ENCODE measurements at places on chromosomes 4 and X.
A peak's percentile ranks its signal among the peaks of the same experiment; 100 is the strongest.

DNA sequence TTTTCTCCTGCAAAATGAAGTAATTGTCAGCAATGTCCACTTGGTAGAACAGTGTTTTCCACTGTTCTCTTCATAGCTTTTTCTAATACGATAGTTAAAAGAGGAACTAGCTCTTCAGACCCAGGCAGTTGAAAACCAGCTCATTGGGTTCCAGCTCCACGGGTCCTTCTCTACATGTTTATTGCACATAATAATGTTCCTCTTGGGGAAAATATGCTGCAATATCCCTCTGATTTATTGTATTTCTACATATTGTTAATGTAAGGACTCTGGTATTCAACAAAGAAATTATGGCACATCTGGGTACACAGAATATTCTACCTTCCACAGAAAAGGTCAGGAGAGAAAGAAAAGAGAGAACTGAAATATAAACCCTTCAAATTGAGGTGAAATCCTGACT, 473.4 kb downstream of the TRIML1 start:
- DNase-seq, result no peak

DNA sequence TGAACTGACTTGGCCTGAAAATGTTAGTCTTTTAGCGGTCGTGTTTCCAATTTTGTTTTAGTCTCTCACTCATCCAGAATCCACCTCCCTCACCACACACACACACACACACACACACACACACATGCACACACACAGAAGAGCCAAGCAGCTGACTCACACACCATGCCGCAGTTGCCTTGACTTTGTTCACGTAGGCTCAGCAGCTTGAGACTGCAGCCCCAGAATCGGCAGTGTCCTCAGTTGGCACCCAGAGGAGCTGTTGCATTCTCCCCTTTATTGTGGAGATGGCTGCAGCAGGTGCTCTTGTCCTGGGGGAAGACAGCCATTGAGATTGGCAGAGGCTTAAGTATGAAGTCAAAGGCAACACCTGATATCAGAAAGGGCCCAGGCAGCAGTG, 20.9 kb upstream of the XPNPEP2 start:
- DNase-seq, result no peak

DNA sequence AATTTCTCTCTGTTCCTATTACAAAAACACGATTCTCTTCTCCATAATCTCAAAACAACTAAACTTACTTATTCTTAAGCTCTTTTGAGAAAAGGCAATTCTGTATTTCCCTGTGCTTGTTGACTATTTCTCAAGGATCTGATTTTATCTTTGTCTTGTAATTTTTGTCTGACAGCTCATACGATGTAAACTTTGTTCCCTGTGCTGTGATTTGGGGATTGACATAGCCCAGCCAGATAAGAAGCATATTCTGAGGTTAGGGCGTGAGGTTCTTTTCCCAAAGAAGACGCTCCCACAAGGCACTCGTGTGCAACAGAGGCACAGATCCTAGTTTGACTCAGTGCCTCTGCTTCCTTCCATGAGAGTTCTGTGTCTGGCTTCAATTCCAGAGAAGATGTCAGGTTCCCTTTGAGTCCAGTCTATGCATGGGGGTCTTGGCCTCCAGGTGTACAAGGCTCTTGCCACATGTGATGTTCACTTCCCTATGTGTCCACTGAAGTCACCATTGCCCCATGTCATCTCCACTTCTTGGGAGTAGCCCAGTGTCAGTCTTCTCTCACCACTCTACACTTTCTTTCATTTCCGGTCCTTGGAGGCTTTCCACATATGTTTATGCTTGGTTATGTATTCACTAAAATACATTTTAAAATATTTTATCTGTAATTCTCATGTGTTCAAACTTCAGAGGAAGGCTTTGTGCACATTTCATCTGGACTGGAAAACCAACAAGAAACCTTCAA, 94.8 kb downstream of the MID1 start:
- no peak for DNase-seq

DNA sequence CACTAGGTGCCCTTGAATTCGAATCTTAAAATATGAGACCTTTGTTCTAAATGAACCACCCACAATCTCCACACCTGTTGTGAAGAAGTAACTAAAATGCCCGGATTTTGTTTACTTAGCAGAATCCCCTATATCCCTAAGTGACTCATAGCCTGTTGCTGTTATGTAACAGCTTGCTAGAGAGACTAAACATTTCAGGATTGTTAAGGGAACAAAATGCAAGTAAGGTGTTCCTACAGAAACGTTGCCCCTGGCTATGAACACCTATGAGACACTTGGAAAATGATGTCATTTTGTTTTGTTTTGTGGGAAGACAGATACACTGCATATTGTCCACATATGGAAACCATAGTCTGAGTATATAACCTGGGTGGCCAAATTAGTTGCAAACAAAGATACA, 24.2 kb upstream of the MXRA5 start:
- no peak for DNase-seq

DNA sequence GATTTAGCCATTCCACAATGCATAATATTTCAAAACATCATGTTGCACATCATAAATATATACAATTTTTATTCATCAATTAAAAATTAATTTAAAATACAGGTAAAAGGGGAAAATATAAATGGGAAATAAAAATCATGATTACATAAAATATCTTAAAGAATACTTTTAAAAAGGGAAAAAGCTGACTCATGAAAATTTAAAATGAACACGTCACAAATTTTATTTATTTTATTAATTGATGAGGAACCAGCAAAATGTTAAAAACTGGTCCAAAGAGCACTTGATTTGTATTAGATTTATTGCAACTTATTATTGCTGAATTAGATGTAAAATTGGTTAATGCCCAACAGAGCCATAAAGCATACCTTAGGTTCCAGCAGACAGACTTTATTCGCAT, 78.5 kb upstream of the ANK2 start:
- no peak for DNase-seq

- no peak for DNase-seq
Observed at GRCh38 chr4:12200226-12200625, 771.5 kb upstream of the HS3ST1 start.

DNA sequence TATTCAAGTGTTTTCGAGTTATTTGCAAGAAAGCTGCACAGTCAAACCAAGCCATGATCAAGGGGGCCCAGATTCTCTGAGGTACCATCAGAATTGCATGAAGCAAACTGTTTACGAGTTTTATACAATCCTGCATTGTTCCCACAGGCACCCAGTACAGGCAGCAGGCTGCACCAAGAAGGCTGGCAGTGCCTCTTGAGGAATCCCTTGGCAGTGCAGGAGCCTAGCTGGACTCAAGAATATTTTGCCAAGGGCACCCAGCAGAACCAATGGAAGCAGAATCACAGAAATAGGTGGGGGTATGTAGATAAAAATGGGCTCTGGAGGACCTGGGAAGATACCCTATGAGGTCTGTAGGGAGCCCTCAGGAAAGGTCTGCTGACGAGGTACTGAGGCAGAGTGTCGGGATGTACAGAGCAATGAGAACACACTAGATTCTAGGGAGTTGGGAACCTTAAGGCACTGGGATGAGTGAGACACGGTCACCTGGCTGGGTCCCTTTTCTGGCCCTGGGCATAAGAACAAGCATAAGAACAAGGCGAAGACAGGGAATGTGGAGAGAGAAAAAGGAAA, 2.5 kb upstream of the PLP1 start:
- DNase-seq, result no peak

GRCh38 chr4:185134307-185134869, 8.7 kb upstream of the SLC25A4 start:
- DNase-seq, result no peak

DNA sequence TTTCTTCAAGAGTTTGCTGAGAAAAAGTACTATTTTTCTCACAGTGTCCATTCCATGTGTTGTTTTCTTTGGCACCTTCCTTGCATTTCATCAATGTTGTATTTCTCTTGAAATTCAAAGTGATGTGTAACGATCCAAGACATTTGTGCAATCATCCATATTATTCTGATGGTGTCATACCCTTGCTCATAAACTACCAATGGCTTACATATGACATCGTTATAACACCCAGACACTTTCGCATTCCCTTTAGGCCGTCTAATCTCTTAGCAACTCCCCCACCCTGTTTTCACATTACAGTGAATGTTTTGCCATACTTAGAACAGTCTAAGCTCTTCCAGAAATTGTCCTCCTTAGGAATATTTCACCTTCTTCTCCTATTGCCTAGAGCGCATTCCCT, 1779.0 kb downstream of the PCDH7 start:
- DNase-seq, result no peak

DNA sequence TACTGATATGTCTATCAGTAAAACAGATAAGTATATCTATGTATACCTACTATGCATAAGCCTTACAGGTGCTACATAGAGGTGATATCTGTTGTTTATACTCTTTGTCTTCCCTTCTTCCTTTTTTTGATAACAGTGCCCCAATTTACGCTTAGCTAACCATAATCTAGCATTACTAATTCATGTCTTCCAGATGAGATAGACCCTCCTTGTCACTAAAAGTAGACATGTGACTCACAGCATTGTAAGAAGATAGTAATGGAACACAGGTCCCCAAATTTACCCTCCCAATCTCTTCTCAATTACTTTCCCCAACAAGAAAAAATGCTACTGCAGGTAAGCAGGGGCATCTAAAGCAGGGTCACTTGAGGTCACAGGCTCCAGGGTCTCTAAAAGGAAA, 7.9 kb upstream of the NFKB1 start:
- no peak for DNase-seq

GRCh38 chr4:143377611-143378099, 41.0 kb downstream of the GAB1 start:
- no peak for DNase-seq

DNA sequence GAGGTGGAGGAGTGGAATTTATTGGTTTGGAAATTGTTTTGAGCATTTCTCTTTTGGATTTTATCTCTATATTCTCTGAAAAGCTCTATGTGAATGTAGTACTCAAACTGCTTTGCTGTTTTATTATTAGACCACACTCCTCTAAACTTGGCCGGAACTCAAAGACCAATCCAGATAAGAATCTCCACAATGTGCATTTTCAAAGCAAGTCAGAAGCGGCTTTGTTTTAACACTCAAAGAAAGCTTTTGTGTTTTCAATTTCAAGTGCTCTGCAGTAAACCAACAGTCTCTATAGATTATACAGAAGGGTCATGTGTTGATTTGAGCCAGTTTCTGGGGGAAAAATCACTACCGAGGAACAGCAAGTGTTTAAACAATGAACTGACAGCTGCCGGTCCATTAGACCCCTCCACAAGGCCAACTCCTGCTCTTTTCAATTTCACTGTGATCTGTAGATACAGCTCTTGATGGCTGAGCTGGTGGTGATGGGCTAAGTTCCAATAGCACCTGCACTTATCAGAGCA, 79.4 kb downstream of the FTHL17 start:
- DNase-seq, result no peak

DNA sequence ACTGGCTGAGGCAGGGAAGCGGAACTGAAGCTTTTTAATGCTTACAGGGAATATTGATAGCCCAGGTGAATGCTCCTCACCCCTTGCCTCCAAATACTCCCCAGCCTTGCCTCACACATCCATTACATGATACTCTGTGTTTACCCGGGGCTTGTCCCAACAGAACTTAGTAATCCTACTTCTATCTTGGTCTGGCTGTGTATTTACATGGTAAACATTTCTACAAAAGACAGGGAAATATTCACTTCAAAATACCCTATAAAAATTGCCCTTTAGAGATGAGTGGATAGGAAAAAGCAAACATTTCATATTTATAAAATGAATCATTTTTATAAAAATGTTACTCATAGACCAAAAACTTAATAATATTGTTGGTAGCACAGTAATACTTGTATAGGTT, 120.1 kb downstream of the NHS start:
- DNase-seq, result no peak

DNA sequence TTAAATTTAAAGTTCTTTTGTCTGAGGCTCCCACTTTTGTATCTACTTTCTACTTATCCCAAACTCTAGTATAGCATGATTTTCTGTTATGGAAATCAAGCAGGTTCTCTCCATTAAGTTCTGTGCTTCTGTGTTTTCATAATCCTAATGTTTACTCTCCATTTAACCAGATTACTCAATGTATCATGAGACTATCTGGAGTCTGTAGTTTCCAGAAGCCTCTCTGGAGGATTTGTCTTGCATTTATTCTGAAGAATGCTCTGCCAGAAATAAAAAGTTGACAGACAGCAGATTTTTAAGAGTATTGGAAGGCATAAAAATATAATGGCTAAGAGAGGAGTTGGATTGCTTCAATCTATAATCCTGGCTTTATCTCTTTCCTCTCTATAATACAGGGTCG, 39.2 kb upstream of the PLS3 start:
- DNase-seq, result no peak

GRCh38 chr4:8331575-8331955, 62.0 kb downstream of the HTRA3 start:
- no peak for DNase-seq

- DNase-seq, result no peak
Observed at GRCh38 chr4:164293743-164294142, 460.2 kb upstream of the SMIM31 start.

DNA sequence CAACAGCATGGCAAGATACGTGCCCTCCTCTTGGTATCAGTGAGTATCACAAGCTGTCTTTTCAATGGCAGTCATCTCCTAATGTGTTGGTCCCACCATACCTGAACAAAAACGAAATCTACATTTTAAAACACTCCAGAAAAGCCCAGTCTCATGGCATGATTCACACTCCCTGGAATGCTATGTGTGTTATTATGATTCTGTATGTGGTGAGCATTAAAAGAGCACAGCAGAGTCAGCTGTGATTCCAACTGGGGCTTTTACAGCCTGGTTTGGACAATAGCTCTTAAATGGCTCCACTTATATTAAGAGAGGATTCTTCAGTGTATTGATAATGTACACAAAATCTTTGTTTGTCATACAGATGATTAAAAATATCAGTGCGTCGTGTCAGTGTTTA, 274.1 kb upstream of the GK2 start:
- no peak for DNase-seq

- peak; percentile 13 for DNase-seq
Observed at GRCh38 chr4:121697564-121697963, 784 bp upstream of the ANXA5 start.

DNA sequence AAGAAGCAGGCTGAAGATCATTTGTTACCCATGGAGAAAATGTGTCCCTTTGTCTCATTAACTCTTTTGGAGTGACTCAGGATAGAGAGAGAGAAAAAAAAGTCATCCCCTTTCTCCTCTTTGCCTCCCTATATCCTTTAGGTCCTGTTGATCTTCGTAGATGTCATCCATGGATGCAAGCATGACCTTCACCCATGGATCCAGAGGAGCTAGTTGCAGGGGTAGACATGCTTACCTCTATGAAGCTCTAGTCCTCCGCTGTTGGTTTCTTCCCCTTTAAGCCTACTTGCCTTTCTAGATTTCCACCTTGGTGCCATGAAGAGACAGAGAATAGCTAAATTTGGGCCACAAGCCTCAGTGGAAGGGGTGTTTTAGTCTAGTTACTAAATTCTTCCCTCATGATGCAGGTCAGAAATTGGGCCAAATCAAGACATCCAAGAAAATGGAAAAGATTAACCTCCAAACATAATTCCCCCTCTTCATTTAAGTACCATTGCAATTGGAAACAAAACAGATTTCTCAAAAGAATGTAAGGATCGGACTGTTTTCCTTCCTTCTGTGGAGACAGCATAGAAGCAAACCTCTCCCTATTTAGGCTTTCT, 178.4 kb downstream of the TECRL start:
- DNase-seq, result peak; percentile 7

- DNase-seq, result no peak
Observed at GRCh38 chr4:125620066-125620860, 305.5 kb downstream of the FAT4 start.

All from activated CD4-positive, alpha-beta T cell treated with anti-CD3 and anti-CD28 coated beads for 36 hours (primary cell).